Thymus (tissue), 14 donors: ENCODE measurements at places on chromosomes 2 and 18. TPM values are rescaled to one million over a fixed set of nuclear protein-coding genes. Genes with fewer than 3 reads are reported as not detected.

DNA sequence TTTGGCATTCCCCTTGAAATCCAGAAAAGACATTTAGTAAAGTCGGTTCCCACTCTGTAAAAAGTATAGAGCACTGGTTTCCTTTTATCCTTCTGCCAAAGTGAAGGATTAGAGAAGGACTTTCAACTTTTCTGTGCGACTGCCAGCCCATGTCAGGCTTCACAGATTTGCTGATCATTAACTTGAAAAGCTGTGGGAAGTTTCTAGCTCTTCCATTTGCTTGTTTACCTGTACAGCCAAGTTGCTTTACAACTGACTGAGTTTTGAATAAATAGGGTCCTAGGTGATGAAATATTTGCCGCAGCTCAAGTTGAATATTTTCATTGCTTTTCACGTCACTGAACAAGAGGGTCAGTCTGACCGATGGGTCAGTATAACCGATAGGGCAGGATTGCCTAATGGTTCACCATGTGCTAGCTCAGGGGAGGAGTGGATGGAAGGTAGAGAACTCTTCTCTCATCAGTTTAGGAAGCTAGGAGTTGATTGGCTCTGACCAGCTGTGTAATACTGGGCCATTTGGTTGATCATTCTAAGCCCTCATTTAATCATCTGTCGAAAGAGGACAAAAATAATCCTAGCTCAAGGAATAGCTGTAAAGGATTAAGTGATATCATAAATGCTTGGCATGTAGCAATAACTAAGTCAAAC lies 30.4 kb downstream of the UPP2 start:
- no peak for DNase-seq
- H3K4me1 ChIP-seq = no peaks in the 10 kb centered on the region
- no peaks in the 10 kb centered on the region for H3K27me3 ChIP-seq
- no peaks in the 10 kb centered on the region for H3K36me3 ChIP-seq
- H3K27ac ChIP-seq = no peak overlapping the region
- no peak overlapping the region for H3K4me3 ChIP-seq

The UGT1A5 gene
- 0.09 TPM for total RNA-seq

The VWA3B gene
- total RNA-seq = 3.2 TPM

- H3K4me3 ChIP-seq = no peak overlapping the region
- H3K4me1 ChIP-seq = no peaks in the 10 kb centered on the region
- H3K27me3 ChIP-seq = no peaks in the 10 kb centered on the region
- no peak overlapping the region for H3K27ac ChIP-seq
- no peak for DNase-seq
- H3K36me3 ChIP-seq = peaks cover 10% of the 10 kb centered on the region
Measured at GRCh38 chr18:79118797-79119196, 49.6 kb downstream of the ATP9B start.

DNA sequence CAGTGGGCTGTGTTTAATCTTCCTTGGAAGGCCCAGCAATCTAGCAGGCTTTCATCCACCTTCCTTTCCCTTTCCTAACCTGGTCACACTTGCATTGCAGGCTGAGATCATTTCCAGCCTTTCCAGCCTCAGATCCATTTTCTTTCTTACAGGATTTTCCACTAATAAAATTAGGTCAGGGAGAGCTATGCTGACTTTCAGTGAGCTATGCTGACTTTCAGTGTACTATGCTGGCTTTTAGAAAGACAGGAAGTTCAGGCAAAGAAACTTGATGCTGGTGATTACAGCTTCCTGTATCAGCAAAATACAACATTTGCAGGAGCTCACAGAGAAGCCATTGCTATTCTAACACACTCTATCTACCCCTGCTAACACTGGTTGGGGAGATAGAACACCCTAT lies 735.0 kb downstream of the CCDC85A start:
- DNase-seq = no peak
- no peaks in the 10 kb centered on the region for H3K27me3 ChIP-seq
- no peaks in the 10 kb centered on the region for H3K36me3 ChIP-seq
- H3K4me1 ChIP-seq = no peaks in the 10 kb centered on the region
- no peak overlapping the region for H3K4me3 ChIP-seq

The HTR2B gene
- 1.1 TPM for total RNA-seq

DNA sequence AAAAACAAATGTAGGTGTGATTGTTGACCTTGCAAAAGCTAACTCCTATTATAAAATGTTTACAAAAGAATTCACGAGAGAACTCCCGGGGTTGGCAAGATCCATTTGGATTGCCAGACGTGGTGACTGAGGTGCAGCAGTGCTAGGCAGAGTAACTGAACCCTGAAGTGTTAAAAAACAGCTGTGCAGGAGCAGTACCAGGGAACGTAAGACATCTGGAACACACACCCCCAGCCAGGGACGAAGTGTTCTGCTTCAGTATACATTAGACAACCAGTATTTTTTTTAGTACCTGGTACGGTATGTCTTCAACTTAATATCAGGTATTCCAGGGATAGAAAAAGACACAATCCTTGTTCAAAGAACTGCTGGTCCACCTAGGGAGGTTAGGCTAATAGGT lies 272.1 kb upstream of the EPAS1 start:
- H3K4me1 ChIP-seq = no peaks in the 10 kb centered on the region
- no peak for DNase-seq
- no peaks in the 10 kb centered on the region for H3K27me3 ChIP-seq
- H3K27ac ChIP-seq = no peak overlapping the region
- no peak overlapping the region for H3K4me3 ChIP-seq

- no peaks in the 10 kb centered on the region for H3K36me3 ChIP-seq
- H3K4me1 ChIP-seq = no peaks in the 10 kb centered on the region
- no peak overlapping the region for H3K27ac ChIP-seq
- no peaks in the 10 kb centered on the region for H3K27me3 ChIP-seq
- DNase-seq = no peak
Measured at GRCh38 chr2:16155766-16156165, 215.4 kb downstream of the MYCN start.

- no peaks in the 10 kb centered on the region for H3K27me3 ChIP-seq
- no peak overlapping the region for H3K27ac ChIP-seq
- no peak overlapping the region for H3K4me3 ChIP-seq
- no peaks in the 10 kb centered on the region for H3K36me3 ChIP-seq
- DNase-seq = no peak
Measured at GRCh38 chr18:56021136-56021808, 433.3 kb upstream of the TCF4 start.

- no peak for DNase-seq
- no peaks in the 10 kb centered on the region for H3K4me1 ChIP-seq
- no peak overlapping the region for H3K4me3 ChIP-seq
- H3K27me3 ChIP-seq = no peaks in the 10 kb centered on the region
Measured at GRCh38 chr18:54323970-54324369, 33.7 kb downstream of the STARD6 start.
